Myocyte (in vitro differentiated cells): ENCODE measurements at places on chromosomes 5 and 9. TPM values are rescaled to one million over a fixed set of nuclear protein-coding genes. Genes with fewer than 3 reads are reported as not detected.

DNA sequence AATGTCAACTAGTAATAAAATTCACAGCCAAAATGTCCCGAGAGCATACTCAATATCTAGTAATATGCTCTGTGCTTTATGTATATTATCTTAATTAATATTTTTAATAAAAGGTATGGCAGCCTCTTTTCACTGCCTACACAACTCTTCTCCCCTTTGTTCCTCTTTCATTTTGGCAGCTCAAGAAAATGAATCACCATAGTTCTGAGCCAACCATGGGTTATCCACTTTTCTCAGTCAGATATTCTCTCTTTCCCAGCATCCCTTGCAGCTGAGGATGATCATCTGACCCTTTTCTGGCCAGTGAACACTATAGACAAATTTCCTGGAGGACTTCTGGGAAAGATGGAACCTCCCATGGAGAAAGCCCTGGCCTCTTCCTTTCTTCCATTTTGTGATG, 8.2 kb upstream of the DOCK8 start:
- DNase-seq = no peak

- peak; percentile 89 for DNase-seq
These were observed 5.9 kb downstream of the SLC23A1 start for GRCh38 chr5:139377226-139377625.

GRCh38 chr9:78187763-78188484, 48.0 kb upstream of the CEP78 start:
- no peak for DNase-seq

DNA sequence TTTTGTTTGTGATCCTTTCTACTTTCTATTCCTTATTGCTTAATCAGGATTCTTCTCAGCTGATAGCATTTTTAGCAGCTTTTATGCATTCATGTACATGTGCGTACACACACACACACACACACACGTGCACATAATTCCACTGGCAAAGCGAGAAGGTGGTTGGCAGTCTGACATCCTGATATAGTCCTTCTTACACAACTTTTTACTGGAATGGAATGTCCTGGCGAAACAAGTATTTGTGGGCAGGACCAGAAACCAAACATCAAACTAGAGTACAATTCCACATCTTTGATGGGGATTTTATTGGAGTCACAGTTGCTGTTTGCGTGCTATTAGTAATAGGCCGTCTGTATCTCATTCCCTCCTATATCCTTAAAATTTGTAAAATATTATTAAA, 356.5 kb downstream of the CCDC171 start:
- DNase-seq = peak; percentile 63

DNA sequence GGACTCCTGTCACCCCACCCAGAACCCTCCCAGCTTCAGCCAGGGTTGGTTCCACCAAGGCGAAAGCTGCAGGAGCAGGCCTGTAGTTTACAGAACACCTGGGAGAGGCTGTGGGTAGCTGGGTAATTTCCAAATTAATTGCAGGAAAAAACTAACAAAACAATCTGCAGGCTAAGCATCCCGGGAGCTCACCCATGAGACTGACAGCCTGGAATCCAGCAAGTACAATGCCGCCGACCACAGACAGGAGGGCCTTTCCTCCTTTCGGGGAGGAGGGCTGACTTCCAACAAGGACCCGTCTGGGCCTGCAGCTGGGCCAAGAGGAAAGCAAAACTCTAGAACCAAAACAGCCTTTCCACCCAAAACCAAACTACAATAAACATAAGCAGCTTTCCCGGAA, 10.3 kb downstream of the FOXE1 start:
- no peak for DNase-seq

SPAG8 gene
- total RNA-seq = 3.4 TPM in 2 replicates

PCDHGB4 gene
- 1.1 and 2.2 TPM in 2 replicates for total RNA-seq

LIX1 gene
- total RNA-seq = not detected in 2 replicates
